RPMI7951 (cell line): ENCODE measurements at places on chromosomes 11 and 22. TPM values are rescaled to one million over a fixed set of nuclear protein-coding genes. Genes with fewer than 3 reads are reported as not detected.
A peak's percentile ranks its signal among the peaks of the same experiment; 100 is the strongest.

- no peak for DNase-seq
These were observed 125.0 kb downstream of the NTM start for GRCh38 chr11:131495423-131495822.

- no peak for DNase-seq
These were observed 21.1 kb upstream of the TENM4 start for GRCh38 chr11:79461666-79462645.

DNA sequence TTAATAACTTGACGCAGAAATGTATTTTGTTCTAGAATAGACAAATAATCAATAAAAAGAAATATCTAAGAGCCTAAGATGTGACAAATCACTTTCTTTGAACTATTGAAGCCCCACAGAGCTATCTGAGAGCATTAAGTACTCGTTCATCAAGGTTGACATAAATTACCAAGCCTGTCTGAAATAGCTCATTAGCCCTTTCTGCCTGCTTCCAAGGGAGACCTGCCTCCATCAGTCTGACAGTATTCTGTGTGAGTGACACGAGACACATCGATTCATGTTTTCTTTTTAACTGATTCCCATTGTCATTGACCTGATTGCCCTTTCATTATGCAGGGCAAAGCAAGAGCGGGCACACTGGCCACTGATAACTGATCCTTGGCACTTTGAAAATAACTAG, 347.5 kb downstream of the KCNA4 start:
- DNase-seq = no peak

DNA sequence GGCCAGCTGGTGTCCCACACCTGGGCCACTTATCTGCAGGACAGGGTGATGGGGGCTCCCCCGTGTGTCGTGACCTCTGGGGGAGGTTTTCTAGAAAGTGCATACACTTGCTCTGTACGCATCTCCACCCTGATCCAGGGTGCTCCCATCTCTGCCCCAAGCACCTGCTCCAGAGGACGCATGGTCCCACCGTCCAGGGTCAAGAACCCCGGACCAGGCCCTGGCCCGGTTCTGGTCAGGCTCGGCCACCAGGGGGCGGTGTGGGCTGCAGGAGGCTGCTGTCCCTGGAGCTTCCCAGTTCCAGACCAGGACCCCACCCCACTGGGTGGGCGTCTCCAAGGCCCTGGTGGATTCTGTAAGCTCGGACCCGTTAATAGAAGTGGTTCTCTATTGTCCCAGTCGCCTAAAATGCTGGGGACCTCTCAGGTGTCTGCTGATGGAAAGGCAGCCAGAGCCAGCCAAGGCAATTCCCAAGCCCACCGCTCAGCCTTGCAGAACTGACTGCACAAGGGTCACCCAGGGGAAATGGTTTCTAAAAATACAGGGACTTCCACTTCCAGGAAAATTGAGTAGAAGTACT, 34.7 kb upstream of the SEPTIN5 start:
- DNase-seq = peak; percentile 4

- no peak for DNase-seq
These were observed 42.7 kb upstream of the CYP2D6 start for GRCh38 chr22:42173183-42173926.

GRCh38 chr22:39449708-39450107, 7.1 kb upstream of the MGAT3 start:
- no peak for DNase-seq

Gene VWA5A
- 0.39 and 1.8 TPM in 2 replicates for total RNA-seq

Gene CENPM
- total RNA-seq = 50.3 and 57.6 TPM in 2 replicates

DNA sequence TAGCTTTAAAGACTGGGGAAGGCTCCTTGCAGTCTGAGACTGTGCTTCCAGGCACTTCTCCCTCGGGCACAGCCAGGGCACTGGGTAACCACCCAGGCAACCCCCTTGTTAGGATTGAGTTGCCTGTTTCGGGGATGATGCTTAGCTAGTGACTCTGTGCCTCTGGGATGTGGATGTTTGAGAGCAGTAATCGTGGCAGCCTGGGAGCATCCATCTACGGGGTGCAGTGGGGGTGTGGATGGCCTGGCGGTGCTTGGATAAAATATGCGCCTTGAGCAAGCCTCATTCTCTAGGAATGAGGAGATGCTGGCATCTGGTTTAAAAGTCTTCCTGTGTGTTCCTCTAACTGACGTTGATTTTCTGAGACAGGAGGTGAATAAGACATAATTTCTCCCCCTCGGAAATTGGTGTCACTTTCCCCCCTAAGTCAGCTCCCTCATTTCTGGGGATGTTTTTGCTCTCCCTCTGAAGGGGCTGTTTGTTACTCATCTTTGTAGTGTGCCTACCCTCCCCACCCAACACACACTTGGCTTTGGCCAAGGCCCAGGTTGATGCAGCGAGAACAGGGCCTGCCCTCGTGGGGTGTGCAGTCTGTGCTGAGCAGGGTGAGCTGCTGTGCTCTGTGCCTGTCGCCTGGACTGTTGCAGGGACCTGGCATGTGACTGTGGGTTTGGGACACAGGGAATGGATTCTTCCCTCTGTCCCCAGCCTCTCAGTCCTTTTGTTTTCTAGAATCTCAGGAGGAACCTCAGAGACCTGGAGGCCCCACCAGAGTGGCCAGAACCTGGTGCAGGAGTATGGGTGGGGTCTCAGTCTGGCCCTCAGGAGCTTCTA, 2.0 kb downstream of the GNAZ start:
- no peak for DNase-seq
